CD4-positive, alpha-beta T cell treated with Interleukin-15 for 1 hour (primary cell): ENCODE measurements at places on chromosomes 11 and 22.

GRCh38 chr22:47301820-47302475 lies 539.5 kb downstream of the TBC1D22A start:
- DNase-seq: no peak

DNA sequence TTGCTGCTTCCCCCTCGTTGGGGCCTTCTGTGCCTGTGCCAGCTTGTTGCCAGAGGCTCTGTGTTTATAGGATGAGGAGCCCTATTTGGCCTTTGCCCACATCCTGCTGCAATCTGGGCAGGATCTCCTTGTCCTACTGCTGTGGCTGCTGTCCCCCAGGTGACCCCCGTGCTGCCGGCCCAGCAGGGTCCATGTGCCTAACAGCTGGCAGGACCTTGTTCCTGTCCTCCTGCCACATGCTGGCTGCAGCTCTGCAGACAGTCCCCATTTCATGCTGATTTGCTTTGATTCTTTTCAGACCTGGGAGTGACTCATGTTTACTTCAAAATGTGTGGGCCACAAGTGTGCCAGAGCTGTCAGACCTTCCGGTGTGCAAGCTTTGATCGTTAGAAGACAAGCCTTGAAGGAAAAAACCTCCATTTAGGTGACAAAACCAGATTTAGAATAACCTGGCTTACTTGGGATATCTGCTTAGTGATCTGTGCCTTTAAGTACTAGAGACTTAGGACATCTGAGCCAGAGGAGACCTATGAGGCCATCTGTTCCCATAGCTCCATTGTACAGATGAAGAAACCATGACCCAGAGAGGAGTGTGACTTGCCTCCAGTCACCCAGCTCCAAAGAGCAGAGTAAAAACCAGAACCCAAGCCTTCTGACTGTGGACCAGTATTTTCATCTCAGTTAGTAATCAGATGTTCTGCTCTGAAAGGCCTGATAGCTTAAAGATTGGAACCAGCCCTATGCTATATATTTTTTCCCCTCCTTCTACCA lies 11.1 kb downstream of the NAV2 start:
- peak; percentile 34 for DNase-seq

DNA sequence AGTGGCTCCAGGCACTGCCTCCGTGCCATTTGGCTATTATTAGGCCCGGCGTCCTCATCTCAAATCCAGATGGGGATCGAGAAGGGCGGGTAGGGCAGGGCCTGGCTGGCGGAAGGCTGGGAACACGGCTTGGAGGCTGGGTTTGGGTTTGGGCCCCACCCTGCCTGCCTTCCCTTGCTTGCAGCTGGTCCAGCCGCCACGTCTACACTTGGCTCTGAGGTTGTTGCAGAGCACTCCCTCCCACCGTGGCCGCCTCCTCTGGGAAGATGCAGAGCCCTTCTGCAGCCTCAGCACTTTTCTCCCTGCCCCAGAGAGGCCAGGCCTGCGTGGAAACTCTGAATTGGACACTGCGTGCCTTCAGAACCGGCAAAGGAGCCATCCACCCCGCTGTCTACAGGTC lies 5.2 kb upstream of the SMTN start:
- no peak for DNase-seq

DNA sequence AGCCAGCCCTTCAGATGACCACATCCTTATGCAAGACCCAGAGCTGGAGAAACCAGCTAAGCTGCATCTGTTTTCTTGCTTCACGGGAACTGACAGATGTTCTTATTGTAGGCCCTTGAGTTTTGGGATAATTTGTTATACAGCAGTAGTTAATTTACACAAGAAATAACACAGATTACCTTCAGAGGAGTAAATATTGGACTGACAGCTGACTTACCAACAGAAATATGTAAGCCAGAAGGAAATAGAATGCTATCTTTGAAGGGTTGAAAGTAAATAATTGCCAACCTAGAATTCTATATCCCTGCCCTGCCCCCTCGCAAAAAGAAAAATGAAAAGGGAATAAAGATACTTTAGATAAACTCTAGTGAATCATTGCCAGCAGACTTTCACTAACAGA lies 124.1 kb downstream of the WNT7B start:
- no peak for DNase-seq

DNA sequence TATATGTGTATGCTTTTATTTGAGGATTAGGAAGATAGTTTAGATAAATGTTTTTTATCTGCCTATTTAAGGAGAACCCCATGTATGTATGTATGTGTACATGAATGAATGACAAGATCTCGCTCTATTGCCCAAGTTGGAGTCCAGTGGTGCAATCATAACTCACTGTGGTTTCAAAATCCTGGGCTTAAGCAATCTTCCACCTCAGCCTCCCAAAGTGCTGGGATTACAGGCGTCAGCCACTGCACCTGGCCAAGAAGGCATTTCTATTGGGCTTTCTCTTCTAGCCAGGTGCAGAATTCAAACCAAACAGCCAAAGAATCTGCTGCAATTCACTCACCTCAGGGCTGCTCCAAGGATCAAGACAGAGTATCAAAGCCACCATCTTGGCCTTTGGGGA lies 25.5 kb upstream of the DGKZ start:
- DNase-seq: peak; percentile 22

DNA sequence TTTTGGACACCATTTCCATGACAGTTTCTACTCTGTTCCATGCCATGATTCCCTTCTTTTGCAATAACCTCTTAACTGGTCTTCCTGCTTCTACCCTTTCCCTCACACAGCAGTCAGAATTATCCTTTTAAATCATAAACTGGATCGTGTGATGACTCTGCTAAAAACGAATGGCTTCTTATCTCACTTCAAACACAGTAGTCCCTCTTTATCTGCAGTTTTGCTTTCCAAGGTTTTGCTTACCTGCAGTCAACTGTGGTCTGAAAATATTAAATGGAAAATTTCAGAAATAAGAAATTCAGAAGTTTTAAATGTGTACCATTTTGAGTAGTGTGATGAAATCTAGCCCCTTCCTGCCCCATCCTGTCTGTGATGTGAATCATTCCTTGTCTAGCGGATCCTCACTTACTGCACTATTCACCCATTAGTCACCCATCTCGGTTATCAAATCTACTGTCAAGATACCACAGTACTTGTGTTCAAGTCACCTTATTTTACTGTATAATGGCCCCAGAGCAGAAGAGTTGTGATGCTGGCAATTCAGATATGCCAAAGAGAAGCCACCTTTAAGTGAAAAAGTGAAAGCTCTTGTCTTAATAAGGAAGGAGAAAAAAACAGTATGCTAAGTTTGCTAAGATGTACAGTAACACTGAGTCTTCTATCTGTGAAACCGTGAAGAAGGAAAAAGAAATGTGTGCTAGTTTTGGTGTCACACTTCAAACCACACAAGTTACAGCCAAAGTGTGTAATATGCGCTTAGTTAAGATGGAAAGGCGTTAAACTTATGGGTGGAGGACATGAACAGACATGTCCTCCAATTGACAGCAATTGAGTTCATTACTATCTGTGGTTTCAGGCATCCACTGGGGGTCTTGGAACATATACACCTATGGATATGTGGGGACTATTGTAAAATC lies 283.0 kb downstream of the DDX10 start:
- DNase-seq: no peak

DNA sequence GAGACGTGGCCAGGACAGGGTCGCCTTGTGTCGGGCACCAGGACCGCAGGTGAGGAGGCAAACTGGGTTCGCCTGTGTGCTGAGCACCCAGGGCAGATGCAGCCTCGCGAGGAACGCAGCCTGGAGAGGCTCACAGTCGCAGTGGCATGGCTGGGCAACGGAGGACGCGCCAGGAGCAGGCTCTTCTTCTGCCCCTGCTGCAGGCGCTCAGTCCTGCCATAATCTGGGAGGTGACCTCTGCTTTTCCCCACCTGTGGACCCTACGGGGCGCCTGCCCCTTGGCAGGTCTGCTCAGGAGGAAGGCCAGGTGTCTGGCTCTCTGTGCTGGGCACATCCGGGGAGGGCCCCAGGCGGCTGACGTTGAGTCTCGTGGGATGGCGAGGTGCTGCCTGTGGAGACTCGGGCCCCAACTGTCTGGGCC lies 1136.2 kb downstream of the BRD1 start:
- no peak for DNase-seq
